ENCODE measurements at places on chromosomes 2 and 18.

- DNase-seq, result no peak
Observed at GRCh38 chr2:15786003-15786654, 154.2 kb upstream of the MYCN start.

DNA sequence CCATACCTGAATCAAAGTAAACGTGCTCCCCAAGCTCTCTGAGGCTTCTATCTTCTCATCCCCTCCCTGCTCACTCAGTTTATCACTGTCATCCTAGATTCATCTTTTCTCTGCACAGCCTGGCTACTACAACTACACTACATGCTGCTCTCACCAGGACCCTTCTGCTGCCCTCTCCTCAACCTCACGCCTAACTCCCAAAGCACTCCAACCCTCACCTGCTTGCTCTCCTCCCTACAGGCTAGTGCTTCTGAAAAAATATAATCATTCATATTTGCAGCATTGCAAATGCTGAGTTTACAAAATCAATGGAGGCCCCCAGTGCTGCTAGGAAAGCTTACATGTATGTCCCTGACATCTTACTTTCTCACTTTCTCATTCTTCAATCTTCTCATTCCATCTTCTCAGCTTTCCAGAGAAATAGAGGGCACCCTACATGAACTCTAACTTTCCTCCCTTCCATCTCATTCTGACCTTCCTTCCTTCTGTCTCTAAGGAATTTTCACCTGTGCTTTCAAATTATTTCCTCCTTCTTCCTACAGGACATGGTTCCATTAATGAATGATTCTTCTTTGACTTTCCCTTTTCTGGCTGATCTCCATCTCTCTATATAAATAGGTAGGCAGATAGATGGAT, 36.3 kb downstream of the EVA1A start:
- DNase-seq, result no peak

- no peak for DNase-seq
Observed at GRCh38 chr18:13051159-13051558, 60.0 kb downstream of the CEP192 start.

GRCh38 chr18:63159590-63159989, 160.0 kb downstream of the BCL2 start:
- no peak for DNase-seq

DNA sequence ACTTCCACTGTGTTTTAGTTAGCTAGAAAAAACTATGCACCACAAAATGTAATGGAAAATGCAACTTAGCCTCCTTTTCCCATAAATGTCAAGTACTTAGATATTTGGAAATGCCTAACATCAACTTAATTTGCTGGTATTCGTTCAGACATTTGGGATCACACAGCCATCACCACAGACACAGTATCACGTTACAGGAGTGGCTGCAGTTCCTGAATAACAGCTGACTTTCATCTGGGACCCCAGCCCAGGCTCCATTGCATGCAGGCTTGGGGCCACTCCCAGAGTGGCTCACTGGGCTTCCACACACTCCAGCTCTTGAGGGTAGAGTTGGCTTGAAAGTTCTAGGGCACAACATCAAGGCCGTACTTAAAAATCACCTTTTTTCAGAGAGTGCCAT, 9.3 kb downstream of the TMEM182 start:
- DNase-seq, result no peak

DNA sequence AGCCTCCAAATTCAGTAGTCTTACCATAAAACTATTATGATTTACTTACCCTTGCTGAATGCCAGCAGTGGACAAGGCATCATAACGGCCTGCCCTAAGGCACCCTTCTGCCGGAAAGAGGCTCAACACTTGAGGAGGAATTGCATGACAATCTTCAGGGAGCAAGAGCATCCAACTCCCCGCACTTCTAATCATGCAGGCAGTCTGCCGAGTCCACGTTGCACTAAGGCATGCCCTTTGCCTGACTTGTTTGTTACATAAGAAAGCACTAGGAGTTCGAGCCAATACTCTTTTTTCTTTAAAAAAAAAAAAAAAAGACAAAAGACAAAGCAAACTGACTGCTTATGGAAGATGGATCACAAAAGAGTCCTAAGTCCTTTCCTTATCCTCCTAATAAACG, 17.9 kb upstream of the SPTBN1 start:
- no peak for DNase-seq

- no peak for DNase-seq
Observed at GRCh38 chr2:61834893-61835292, 19.0 kb downstream of the FAM161A start.
